ENCODE measurements at places on chromosomes 2 and 18. TPM values are rescaled to one million over a fixed set of nuclear protein-coding genes. Genes with fewer than 3 reads are reported as not detected.

SAG gene
- total RNA-seq = not detected

TLX2 gene
- total RNA-seq = not detected

MYCN gene
- total RNA-seq = not detected

CCDC74A gene
- total RNA-seq = 0.15 TPM

FER1L5 gene
- 0.02 TPM for total RNA-seq

KCNE4 gene
- total RNA-seq = not detected

CCDC178 gene
- not detected for total RNA-seq

AGXT gene
- total RNA-seq = 41.9 TPM

TTC21B gene
- total RNA-seq = 67.1 TPM

IL1R1 gene
- 48.3 TPM for total RNA-seq

UGP2 gene
- total RNA-seq = 210 TPM

TEX261 gene
- 43.8 TPM for total RNA-seq

RUFY4 gene
- not detected for total RNA-seq

CYP27C1 gene
- not detected for total RNA-seq

MC4R gene
- total RNA-seq = not detected

Data from HepG2 (cell line).